Adrenal gland (tissue), 19 donors: ENCODE measurements at places on chromosomes 6 and 20. TPM values are rescaled to one million over a fixed set of nuclear protein-coding genes. Genes with fewer than 3 reads are reported as not detected.

- no peak for DNase-seq
- peaks cover 6% of the 10 kb centered on the region for H3K4me1 ChIP-seq
- no peak overlapping the region for H3K4me3 ChIP-seq
- peak overlapping the region; percentile 1 for H3K27ac ChIP-seq
- H3K36me3 ChIP-seq, result no peaks in the 10 kb centered on the region
- no peaks in the 10 kb centered on the region for H3K27me3 ChIP-seq
Observed at GRCh38 chr6:299104-299980, 7.1 kb downstream of the DUSP22 start.

DNA sequence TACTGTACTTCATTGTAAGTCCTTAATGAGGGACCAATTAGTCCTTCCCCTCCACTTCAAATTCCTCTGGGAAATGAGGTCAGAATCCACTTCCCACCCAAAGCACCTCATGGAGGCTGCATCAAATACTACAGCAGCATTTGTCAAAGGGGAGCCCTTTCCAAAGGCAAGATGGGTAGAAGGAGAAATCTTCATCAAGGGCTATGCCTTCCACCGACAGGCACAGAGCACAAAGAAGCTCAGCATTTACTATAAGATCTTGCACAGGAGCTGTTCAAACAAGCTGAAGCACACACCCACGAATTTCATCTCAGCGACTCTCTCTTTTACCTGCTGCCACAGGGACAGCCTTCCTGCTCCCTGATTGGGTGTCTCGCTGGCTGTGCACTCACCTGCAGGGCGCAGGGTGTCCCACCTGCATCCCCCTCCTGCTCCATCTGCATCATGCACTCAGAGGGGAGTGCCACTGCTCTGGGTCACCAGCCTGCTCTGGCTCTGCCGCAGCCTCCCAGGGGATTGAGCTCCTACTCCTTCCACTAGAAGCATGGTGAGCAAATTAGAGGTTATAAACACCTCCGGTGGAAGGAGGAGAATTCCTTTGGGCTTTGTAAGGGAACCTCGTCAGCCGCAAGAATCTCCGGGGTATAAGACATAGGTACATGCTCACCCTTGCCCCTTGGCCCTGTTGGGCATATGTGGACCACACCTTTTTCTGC is 164.5 kb downstream of the ATXN1 start:
- no peaks in the 10 kb centered on the region for H3K4me1 ChIP-seq
- H3K4me3 ChIP-seq, result no peak overlapping the region
- no peak for DNase-seq
- no peak overlapping the region for H3K27ac ChIP-seq
- H3K36me3 ChIP-seq, result no peaks in the 10 kb centered on the region
- no peaks in the 10 kb centered on the region for H3K27me3 ChIP-seq

DNA sequence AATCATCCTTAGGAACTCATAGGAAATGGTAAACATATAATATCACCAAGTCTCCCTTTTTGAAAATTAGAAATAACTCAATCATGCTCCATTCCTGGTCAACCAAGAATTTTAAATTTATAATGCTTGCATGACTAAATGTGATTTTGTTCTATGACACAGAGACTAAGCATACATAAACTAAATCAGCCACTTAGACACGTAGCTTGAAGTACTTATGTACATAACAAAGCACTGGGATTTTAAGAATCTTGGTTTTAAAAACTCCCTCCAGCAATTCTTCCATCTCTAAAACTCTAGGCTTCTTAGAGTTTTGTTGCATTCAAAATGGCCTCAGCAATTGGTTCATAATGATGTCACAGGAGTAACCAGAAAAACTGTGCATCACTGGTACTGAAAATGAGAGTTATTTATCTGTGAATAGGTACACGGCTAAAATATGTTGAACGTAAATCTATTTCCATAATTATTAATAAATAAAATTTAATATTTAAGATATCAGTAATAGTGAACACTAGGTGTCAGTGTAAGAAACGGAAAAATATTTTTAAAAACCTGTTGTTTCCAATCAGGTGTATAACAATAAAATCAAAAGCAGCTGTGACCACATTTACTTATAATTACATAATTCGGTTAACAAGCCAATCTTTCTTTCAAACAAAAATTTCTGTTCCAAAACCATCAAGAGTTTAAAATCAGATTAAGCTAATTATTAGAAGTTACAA is 241.6 kb upstream of the RUNX2 start:
- peaks cover 12% of the 10 kb centered on the region for H3K4me1 ChIP-seq
- H3K27ac ChIP-seq, result no peak overlapping the region
- H3K27me3 ChIP-seq, result no peaks in the 10 kb centered on the region
- no peak overlapping the region for H3K4me3 ChIP-seq
- DNase-seq, result no peak

Gene RNF144B
- 5.1 TPM for total RNA-seq

Gene THBS2
- 6.2 TPM for total RNA-seq

Gene ALDH8A1
- 0.94 TPM for total RNA-seq
